ENCODE measurements at places on chromosomes 16 and 17.

DNA sequence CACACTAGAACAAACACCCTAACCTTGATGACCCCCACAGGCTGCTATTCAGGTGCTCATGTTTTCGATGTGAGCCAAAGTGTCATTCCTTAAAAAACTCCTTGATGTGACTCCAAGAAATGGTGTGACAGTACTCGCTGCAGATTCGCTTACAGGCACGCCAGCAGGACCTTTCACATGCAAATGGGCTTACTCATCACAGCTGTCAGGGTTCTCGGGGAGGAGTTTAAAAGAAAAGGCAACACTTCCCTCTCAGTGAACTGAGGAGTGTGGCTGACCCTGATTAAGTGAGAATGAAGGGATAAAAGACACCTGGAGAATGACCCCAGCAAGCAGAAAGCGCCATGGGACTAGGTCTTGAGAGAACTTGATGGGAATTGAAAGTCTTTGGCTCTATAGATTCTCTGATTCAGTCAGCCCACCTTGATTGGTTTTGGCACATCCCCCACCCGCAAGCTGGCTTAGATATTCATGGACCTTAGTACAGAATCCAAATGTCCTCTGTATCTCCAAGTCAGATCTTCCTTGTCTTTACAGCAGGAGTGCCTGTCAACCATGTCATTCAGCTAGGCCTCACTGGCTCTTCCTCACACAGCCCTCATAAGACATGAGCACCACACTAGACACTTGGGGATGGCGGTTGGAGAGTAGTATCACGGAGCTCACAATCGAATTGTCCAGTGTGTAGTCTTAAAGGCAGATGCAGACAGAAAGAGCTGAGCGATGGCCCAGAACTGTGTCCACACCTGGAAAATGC, 82.6 kb downstream of the HIC1 start:
- DNase-seq = no peak

GRCh38 chr17:42247734-42248133, 28.5 kb downstream of the STAT5B start:
- DNase-seq = no peak

- no peak for DNase-seq
Measured at GRCh38 chr16:56389554-56389953, 35.8 kb downstream of the AMFR start.

GRCh38 chr17:18981642-18982424, 22.7 kb downstream of the FAM83G start:
- peak; percentile 50 for DNase-seq

DNA sequence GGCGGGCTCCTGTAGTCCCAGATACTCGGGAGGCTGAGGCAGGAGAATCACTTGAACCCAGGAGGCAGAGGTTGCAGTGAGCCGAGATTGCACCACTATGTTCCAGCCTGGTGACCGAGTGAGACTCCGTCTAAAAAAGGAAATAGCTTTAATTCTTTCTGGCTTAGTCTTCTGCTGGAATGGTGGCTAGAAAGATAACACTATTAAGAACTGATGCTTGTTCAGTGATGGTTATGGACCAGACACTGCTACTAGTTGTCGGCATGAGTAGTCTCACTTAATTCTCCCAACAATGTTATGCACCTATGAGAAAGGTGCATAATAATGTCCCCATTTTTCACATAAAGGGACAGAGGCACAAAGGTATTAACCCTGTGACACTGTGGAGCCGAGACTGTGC, 188.7 kb downstream of the HS3ST3A1 start:
- no peak for DNase-seq

DNA sequence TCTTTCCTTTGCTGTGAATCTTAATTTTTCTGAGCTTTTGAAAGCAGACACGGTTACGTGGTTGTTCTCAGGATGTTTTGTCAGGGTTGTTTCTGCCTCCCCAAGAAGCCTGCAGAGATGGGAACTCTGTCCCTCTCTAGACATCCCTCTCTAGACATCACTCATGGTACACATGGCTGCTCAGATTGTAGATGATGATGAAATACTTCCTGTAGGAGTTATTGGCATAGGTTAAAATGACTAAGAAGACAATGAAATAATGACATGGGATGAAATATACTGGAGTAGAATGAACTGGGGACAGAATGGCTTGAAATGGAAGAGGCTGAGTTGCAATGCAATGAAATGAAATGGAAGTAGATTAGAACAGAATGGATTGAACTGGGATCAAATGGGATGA, 253.4 kb downstream of the SHISA9 start:
- DNase-seq = no peak

DNA sequence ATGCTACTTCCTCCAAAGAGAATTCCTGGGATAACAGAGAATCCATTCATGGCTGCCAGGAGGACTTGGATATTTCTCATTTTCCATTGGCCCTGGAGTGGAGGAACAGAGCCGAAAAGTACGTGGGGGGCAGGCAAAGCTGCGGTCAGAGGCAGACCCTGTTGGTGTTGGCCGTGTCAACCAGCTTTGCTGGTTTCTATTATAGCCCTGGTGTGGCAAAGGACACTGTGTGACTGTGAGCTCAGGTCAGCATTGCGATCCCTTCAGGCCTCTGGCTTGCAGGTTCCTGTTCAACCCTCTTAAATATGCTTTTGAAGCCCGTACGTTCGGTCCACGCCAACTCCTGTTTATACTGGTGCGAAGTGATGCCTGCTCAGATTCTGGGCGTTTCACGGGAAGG, 596.2 kb downstream of the MAF start:
- DNase-seq = no peak

DNA sequence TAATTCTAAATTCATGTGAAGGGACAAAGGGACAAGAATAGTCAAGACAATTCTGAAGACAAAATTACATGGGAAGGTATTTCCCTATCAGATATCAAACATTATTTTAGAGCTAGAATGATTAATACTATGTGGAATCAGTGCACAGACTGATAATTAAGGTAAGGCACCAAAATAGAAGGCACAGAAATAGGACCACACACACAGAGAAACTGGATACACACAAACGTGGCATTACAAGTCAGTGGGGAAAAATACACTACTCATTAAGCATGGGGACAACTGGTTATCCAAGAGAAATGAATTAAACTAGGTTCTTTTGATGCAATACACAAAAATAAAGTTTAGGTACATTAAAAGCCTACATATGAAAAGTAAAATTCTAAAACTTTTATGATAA, 132.8 kb upstream of the NETO2 start:
- no peak for DNase-seq

DNA sequence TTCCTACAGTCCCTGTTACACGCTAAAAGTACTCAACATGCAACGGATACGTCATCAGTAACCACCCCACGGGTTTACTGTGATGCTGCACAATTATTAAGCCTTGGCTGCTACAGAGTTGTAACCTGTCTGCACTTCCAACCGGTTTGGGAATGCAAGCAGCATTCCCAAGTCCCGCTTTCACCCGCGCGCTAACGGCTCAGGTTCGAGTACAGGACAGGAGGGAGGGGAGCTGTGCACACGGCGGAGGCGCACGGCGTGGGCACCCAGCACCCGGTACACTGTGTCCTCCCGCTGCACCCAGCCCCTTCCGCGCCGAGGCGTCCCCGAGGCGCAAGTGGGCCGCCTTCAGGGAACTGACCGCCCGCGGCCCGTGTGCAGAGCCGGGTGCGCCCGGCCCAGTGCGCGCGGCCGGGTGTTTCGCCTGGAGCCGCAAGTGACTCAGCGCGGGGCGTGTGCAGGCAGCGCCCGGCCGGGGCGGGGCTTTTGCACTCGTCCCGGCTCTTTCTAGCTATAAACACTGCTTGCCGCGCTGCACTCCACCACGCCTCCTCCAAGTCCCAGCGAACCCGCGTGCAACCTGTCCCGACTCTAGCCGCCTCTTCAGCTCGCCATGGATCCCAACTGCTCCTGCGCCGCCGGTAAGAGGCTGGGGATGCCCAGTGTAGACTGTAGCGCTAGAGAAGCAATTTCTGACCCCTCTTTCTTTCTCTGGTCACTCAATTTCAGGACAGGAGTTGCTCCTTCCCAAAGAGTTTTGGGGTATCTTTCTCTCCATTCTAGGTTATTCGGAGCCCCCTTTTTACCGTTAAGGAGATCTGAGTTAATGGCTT, at the start of gene MT2A:
Gene MT2A (plus strand): TSS at position 542 of the 833 bp plus-strand sequence. CDS start 72 bp downstream, at position 614.
- peak; percentile 78 for DNase-seq

DNA sequence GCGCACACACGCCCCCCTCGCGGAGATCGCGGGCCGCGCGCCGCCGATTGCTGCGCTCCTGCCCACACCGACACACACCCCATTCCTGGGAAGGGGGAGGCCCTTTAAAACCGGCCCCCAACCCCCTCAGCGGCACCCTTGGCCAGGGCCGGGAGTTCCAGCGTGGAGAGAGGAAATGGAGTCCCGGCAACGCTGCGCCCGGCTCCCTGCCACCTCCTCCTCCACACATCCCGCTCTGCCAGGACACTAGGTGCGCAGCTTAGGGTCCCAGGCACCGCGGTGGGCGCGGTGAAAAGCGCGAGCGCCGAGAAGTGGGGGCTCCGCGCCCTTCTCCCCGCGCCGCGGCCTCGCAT, 397 bp downstream of the CDC42EP4 start:
- DNase-seq = no peak

GRCh38 chr17:59851439-59852375, 41.0 kb downstream of the TUBD1 start:
- no peak for DNase-seq

DNA sequence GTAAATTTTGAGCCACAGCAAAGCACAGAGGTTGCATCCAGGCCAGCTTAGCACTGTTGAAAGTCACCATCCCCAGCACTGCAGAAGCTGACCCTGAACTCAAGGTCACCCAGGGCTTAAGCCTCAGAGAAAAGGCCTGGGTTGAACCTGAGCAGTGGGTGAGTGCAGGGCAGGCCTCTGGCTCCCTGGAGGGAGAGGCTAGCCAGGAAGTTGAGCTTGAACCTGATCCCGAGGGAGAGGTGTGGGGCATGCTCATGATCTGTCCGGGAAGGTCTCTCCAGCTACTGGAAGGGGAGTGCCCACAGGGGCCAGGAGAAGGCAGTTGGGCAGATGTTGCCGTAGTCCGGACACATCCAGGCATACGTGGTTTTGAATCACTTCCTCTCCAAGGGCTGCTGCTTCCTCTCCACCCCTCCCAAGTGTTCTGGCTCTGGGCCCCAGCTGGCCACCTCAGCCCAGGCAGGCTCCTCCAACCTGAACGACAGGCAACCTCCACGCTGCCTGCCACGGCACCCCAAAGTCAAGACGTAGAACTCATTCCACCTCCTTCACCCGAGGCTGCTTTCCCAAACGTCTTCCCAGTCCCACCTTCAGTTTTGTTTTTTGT, 18.4 kb downstream of the CARHSP1 start:
- no peak for DNase-seq

GRCh38 chr16:57042157-57043111, 49.9 kb upstream of the CPNE2 start:
- DNase-seq = no peak

DNA sequence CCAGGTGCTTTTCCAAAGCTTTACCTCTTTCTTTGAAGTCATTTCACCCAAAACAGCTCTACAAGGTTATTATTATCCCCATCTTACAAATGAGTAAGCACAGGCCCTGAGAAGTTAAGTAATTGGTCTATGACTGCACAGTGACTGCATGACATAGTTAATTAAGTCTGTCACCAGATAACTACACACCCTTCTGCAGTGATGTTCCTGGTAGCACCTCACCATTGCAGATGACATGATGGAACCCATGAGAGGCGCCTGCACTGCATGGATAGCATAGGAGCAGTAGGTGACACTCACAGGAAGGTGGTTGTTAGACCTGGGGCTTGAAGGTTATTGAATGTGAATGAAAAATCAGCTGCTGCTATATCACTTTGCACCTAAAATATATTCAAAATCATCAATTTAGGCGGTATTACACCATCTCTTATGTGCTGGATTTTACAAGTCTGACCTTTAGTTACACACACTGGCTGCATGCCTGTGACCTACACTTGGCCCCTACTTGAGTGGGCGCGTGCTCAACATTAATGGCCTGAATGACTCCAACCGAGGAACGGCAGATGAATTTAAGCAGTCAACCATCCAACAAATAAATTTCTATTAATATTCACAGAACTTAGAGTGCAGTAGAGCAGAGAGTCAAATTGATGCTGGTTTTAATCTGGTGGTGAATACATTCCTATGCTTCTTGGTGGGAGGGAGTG, 239.6 kb downstream of the CDH11 start:
- DNase-seq = no peak

DNA sequence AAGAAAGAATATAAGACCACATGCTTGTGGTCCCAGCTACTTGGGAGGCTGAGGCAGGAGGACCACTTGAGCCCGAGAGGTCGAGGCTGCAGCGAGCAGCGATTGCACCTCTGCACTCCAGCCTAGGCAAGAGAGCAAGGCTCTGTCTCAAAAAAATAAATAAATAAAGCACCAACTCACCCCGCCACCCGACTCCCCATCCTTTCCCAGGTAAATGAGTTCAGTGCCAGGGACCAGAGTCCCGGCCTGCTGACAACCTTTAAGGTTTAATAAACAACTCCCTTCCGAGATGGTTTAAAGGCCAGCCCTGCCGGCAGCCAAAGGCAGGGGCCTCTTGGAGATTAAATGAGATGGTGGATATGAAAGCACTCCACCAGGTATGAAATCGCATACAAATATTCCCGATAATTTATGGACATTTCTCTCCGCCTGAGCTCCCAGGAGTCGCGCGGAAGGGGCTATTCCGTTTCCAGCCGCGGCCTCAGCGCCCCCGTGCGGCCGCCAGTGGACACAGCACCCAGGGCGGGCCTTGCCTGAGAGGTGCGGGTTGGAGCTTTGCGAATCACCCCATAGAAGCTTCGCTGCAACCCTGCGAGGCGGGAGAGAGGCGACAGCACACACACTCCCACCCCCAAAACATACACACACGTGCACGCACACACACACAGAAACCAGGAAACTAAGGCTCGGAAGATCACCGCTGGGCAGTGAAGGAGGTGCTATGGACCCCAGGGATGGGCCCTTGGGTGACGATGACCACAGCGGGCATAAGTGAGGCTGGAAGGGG, 4.0 kb upstream of the RPL38 start:
- DNase-seq = peak; percentile 80

DNA sequence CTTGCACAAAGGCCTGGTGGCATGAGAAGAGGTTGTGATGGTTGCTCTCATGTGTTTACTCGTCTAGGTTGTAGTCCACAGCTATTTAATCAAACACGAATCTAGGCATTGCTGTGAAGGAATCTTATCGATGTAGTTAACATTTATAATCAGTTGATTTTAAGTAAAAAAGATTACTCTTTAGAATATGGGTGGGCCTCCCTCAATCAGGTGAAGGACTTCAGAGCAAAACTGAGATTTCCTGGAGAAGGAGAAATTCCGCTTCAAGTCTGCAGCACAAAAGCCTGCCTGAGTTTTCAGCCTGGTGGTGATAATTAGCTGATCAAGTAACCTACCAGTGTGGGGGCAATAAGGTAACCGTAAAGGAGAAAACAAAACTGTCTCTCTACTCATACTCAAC, 523.6 kb downstream of the GRIN2A start:
- no peak for DNase-seq

GRCh38 chr16:75075688-75076268, 40.8 kb downstream of the LDHD start:
- DNase-seq = no peak

DNA sequence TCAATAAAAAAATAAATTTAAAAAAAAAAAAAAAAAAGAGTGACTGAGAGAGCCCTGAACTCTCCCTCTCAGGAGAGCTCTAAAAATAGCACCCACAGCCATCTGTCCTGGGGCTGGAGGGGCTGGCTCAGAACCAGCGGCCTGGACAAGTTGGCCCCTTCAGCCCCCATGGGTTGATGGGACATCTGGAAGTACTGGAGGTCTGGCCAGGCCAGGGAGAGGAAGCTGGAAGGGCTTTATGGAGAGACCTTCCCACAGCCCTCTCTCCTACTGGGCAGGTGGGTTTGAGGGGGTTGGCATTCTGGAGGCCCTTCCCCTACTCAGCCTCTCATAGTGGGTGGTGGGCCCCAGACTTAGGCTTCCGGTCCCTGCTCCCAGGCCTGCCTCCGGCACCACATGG, 93.7 kb upstream of the TMEM97 start:
- no peak for DNase-seq

- no peak for DNase-seq
Measured at GRCh38 chr16:28932339-28933141, 769 bp downstream of the CD19 start.

Measured in HuH-7.5 (cell line).